Small intestine (tissue), 16 donors: ENCODE measurements at places on chromosomes 2 and 18.

DNA sequence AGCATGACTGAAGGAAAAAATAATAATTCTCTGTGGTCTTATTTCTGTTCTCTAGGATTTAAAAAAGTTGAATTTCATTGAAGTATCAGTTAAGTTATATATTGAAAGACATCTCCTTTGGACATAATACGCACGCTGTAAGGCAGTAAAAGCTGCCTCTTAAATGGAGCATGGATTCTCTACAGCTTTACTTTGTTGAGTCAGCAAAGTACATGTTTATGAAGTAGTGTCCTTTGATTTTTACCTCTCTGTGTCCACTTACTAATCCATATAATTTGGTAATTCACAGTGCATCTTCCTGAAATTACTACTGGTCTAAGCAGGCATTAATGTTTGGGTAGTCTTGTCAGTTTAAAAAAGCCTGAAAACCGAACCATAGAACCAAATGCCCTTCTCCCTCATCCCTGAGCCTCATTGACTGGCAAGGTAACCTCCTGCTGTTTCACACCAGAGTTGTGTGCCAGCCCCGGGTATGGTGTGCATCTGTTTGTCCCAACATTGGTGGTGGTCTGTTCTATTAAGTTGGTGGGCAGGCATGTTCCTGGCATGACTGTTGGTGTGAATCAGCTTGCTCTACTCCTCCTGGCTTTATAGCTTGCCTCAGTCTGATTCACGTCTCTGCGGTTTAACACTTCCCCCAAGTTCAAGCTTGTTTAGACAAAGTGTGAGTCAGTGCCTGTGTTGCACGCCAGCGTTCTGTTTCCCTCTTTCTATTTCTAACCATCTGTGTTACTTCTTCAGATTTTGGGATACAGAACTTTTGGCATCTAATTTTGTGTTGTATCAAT, 71.0 kb upstream of the ITM2C start:
- no peaks in the 10 kb centered on the region for H3K4me1 ChIP-seq
- no peak overlapping the region for H3K4me3 ChIP-seq
- no peaks in the 10 kb centered on the region for H3K27me3 ChIP-seq
- peak; percentile 39 for DNase-seq

DNA sequence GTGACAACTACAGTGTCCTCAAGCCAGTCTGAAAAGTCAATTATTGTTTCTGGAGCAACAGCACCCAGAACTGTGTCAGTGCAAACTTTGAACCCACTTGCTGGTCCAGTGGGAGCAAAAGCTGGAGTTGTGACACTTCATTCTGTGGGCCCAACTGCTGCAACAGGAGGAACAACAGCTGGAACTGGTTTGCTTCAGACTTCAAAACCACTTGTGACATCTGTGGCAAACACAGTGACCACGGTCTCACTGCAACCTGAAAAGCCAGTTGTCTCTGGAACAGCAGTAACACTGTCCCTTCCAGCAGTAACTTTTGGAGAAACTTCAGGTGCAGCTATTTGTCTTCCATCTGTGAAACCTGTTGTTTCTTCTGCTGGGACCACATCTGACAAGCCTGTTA, 59.8 kb downstream of the TAF4B start:
- H3K4me3 ChIP-seq, result no peak overlapping the region
- no peak for DNase-seq
- no peaks in the 10 kb centered on the region for H3K36me3 ChIP-seq
- no peaks in the 10 kb centered on the region for H3K27me3 ChIP-seq

DNA sequence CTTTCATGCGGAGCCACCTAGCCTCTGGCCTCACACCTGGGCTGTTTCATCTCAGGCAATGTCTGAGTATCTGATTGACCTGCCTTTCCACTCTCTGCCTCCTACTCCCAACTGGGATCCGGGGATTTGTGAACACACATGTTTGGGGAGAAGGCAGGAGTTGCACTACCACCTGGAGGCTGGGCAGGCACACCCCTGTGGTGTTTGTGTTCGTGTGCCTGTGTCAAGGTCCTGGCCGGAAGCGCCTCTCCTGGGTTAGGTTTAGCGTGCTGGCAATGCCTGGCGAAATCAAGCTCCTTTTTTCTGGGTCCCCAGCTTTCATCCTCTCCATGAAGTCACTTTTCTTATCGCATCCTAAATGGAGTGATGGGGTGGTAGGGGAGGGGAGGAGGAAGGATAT, 63.9 kb downstream of the GATA6 start:
- H3K36me3 ChIP-seq, result no peaks in the 10 kb centered on the region
- no peak overlapping the region for H3K4me3 ChIP-seq
- peak overlapping the region; percentile 58 for H3K27ac ChIP-seq

GRCh38 chr2:241161646-241162281, 11.5 kb downstream of the PPP1R7 start:
- peak overlapping the region; percentile 15 for H3K27ac ChIP-seq
- no peak overlapping the region for H3K4me3 ChIP-seq
- H3K4me1 ChIP-seq, result no peaks in the 10 kb centered on the region
- peak; percentile 3 for DNase-seq
- peaks cover 79% of the 10 kb centered on the region for H3K36me3 ChIP-seq

DNA sequence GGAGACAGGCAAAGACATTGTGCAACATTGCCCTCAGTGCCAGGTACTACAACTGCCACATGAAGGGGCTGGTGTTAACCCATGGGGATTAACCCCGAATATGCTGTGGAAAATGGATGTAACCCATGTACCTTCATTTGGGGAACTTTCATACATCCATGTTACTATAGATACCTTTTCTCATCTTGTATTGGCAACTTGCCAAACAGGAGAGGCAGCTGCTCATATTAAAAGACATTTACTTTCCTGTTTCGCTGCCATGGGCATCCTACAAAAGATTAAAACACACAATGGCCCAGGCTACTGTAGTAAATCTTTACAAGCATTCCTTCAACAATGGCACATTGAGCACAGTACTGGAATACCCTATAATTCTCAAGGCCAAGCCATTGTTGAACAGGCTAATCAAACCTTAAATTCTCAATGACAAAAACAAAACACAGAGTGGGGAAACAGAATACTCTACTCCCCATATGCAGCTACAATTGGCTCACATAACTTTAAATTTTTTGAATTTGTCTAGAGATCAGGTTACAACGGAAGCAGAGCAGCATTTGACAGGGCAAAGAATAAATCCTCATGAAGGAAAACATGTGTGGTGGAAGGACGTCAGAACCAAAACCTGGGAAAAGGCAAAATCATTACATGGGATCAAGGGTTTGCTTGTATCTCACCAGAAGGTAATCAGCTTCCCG, 1723.5 kb upstream of the LRRTM1 start:
- H3K4me3 ChIP-seq, result no peak overlapping the region
- DNase-seq, result no peak
- H3K27me3 ChIP-seq, result no peaks in the 10 kb centered on the region
- H3K36me3 ChIP-seq, result no peaks in the 10 kb centered on the region
- no peaks in the 10 kb centered on the region for H3K4me1 ChIP-seq

DNA sequence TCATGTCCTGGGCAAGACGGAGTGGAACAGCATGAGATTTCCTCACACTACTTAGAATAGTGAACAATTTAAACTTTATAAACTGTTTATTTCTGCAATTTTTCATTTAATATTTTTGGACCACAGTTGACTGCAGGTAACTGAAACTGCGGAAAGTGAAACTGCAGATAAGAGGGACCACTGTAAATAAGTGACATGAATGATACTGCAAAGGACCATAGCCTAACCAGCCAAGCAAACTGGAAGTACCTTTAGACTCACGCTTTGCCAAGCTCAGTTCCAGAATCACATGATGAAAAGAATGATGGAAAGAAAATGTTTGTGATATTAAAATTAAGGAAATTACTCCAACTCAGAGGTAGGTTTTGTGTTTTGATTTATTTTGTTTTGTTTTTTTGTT, 94.6 kb upstream of the ITGA4 start:
- no peak overlapping the region for H3K27ac ChIP-seq
- no peaks in the 10 kb centered on the region for H3K27me3 ChIP-seq
- no peaks in the 10 kb centered on the region for H3K4me1 ChIP-seq
- H3K36me3 ChIP-seq, result no peaks in the 10 kb centered on the region

DNA sequence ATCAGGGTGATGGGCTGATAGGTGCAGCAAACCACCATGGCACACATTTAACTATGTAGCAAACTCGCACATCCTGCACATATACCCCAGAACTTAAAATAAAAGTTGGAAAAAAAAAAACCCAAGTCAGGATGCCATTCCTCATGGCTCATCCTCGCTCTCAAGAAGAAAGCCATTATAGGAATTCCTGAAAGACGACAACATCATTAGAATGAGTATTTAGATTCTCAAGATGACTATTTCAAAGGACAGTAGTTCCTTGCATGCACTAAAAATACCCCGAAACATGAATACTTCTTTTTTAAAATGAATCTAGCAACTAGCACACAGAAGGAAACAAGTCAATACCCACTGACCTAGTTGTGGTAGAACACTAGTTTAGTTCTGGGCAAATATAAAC, 285.8 kb upstream of the REV1 start:
- no peak overlapping the region for H3K4me3 ChIP-seq
- no peak for DNase-seq
- no peaks in the 10 kb centered on the region for H3K36me3 ChIP-seq
- no peaks in the 10 kb centered on the region for H3K4me1 ChIP-seq
- H3K27me3 ChIP-seq, result no peaks in the 10 kb centered on the region
- no peak overlapping the region for H3K27ac ChIP-seq

GRCh38 chr2:186339716-186340115, 146.3 kb upstream of the ZC3H15 start:
- no peak overlapping the region for H3K4me3 ChIP-seq
- H3K27me3 ChIP-seq, result no peaks in the 10 kb centered on the region
- no peak overlapping the region for H3K27ac ChIP-seq
- no peaks in the 10 kb centered on the region for H3K36me3 ChIP-seq
